CD4-positive, alpha-beta T cell treated with Interleukin-4 for 1 hour (primary cell): ENCODE measurements at places on chromosomes 11 and 22.
A peak's percentile ranks its signal among the peaks of the same experiment; 100 is the strongest.

DNA sequence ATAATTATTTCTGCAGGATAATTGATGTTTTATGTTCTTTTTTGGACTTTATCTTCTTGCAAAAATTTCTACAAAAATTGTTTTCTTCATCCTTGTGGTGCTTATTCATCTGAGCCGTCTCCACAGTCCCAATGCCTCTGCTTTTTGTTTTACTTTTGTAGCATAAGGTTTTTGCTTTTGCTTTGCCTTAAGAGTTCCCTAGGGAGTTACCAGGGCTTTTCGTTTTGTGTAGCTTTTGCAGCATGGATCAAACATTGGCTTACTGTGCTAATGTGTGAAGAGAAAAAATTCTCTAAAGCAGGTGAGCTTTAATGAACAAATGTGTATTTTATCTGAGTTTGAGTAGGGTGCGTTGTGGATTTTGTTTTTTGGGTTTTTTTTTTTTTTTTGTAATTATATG lies 11.8 kb downstream of the XBP1 start:
- DNase-seq, result no peak

DNA sequence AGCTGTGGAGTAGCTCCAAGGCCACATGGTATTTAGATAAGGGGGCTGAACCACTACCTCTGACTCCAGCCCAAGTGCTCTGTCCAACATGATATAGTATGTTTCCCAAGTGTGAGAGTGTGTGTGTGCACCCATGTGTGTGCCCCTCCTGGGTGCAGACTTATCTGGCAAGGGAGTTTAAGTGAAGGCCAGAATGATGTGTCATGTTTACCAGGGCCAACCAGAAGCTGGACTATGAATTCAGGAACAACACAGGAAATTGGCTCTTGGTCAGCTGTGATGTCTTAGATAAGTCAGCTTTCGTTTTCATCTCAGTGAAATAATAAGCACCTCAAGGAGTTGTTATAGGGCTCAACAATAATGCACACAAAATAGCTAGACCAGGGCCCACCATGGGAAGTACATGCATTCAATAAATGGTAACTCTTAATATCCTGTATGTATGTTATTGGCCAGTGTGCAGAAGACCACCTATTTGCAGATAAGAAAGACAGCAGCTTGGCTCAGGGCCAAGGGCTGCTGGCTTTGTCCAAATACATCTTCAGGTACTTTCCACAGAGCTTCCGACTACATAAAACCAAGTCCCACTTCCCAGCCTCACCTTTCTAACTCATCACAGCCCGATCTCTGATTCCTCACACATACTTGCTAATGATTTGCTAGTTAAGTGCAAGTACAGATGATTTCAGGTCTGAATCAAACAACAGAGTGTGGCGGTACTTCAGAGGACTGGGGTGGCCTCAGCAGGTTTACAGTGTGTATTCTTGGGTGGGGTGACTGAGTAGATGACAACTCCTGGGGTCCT lies 120.9 kb downstream of the ME3 start:
- no peak for DNase-seq

GRCh38 chr11:58617976-58618557 lies 4.4 kb upstream of the CNTF start:
- DNase-seq, result no peak

DNA sequence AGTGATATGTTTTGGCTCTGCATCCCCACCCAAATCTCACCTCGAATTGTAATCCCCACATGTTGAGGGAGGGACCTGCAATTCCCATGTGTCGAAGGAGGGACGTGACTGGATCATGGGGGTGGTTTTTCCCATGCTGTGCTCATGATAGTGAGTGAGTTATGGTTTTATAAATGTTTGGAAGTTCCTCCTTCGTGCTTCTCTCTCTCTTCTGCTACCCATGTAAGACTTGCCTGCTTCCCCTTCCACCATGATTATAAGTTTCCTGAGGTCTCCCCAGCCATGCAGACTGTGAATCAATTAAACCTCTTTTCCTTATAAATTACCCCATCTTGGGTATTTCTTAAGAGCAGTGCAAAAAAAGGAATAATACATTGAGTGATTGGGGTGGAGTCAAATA lies 7.3 kb upstream of the CEP295 start:
- DNase-seq, result no peak

GRCh38 chr11:60767388-60767811 lies 10.7 kb downstream of the MS4A15 start:
- no peak for DNase-seq

DNA sequence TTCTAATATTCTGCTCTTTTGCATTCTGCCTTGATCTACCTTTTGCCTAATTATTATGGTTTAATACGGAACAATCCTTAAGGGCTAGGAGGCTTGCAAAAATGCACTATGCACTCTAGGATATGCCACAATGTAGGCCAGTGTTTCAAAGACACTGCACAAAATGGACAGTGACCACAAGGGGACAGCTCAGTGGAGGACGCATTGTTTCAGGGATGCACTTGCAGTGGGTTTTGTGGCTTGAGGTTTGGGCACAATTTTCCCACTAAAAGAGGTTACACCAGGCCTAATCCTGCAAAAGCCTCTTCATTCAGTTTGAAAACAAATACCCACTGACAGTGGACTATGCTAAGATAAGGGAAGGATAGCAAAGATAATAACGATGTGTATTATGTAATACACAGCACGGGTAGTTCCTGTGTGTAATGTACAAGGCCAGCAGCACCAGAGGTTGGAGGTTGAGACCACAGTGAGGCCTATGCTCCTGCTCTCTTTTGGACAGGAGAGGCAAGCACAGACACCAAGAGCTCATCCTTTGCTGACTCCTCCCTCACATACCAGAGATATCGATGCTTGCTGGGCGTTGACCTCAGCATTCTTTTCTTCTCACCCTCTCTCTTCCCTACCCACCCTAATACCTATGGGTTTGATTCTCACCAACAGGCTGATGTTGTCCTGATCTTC lies 12.7 kb downstream of the MAP6 start:
- no peak for DNase-seq

GRCh38 chr11:26278354-26278753 lies 53.6 kb upstream of the ANO3 start:
- DNase-seq, result no peak

DNA sequence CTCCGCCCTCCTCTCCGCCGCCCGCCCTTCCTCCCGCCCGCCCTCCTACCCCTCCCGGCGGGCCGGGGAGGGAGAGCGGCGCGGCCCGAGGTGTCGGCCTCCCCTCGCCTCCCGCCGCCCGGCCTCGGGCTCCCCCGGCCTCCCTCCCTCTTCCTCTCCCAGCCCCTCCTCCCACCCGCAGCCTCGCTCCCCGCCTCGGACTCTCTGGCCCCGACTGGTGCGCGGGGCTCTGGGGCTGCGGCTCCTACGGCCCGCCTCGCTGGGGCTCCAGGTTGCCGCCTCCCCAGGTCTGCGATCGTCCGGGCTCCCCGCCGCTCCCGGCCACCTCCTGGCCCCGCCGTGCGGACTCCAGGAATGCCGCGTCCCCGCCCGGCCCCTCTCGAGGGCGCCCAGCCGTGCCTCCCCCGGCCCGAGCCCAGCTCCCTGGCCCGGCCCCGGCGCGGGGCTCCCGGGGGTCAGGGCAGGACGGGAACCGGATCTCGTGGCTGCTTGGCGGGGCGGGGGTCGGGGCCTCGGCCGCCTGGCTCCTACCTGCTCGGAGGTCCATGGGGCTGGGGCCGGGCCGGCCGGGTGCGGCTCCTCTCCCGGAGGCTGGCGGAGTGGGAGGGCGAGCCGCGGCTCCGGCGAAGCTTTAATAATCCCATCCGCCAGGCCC lies at the start of gene CLCF1:
TSS of gene CLCF1 (minus strand) at position 606 of the 655 bp plus-strand sequence. CDS start at position 547, 59 bp downstream.
- DNase-seq, result peak; percentile 42

- no peak for DNase-seq
Observed at GRCh38 chr22:45314054-45314721, 4.5 kb downstream of the FAM118A start.

DNA sequence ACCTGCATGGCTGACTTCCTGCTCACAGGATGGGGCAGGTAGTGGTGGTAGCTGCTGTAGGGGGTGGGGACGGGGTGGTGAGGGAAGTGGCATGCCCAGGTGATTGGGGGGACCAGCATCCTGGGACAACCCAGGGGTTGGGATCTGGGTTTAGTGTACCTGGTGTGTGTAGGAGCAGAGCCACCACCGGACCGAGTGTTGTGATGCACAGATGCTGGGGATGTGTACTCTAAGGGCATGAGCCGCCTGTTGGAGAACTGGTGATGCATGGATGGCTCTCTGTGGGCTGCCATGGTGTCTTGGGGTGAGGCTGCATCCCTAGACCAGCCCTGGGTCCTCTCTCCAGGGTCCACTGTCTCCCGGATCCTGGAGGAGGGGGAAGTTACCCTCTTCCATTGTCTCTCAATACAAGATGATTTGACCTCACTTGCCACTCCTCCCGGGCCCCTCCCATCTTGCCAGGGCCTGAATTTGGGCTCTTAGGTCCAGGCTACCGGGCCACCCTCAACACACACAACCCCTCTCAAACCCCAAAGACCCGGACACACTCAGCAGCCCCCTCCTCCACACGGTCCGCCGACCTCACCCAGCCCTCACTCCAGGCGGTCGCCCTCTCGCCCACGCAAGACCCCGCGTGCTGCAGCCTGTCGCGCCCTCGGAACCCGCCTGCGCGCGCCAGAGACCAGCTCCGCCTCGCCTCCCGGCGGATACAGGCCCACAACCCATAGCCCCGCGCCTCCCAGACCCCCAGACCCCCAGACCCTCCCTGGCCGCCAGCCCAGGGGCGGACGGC lies 619 bp downstream of the LRRC75B start:
- no peak for DNase-seq

DNA sequence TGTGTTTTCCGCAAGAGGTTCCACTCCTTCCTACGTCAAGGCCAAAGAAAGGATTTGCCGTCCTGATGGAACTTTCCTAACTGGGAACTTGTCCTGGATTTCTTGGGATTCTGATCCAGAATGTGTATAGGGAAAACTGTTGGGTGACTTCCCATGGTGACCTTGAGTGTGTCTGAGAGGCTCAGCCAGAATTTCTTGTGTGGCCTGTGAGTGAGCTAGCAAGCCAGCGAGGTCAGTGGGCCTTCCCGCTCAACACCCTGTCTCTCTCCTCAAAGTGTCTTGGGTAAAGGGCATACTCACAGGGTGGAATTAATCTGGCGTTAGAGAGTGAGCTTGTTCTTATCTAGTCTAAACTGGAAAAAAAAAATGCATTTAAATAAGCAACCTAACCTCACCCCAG lies 20.4 kb downstream of the ZNRF3 start:
- DNase-seq, result no peak

DNA sequence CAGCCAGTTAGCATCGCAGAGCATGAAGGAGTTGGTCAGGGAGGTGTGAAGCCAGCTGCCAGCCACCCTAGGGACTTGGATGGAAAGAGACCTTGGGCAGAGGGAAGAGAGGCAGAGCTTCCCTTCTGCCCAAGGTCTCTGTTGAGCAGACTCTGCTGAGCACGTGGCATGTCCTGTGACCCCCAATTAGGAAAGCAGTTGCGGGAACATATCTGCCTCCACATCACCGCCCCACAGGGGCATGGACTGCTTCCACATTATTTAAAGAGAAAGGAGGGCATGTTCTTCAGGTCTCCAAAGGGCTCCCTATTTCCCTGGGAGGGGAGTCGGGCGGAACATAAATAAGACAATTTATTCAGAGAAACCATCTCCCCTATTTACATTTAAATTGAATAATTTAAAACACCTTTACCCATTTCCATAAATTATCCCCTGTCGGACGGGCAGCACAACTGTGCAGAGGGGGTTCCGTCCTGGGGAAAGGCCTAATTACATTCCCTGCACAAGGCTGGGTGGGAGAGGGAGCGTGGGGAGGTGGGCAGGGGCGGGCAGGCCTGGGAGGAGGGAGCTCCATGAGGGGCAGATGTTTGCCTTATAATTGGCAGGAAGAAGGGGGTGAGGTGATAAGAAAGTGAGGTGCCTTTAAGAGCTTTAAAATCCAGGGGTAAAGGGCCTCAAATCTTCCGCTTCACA lies 88.8 kb upstream of the THY1 start:
- no peak for DNase-seq

- DNase-seq, result no peak
Observed at GRCh38 chr11:96990914-96991313, 601.1 kb downstream of the JRKL start.

GRCh38 chr11:14384338-14384737 lies 25.4 kb upstream of the RRAS2 start:
- DNase-seq, result no peak

DNA sequence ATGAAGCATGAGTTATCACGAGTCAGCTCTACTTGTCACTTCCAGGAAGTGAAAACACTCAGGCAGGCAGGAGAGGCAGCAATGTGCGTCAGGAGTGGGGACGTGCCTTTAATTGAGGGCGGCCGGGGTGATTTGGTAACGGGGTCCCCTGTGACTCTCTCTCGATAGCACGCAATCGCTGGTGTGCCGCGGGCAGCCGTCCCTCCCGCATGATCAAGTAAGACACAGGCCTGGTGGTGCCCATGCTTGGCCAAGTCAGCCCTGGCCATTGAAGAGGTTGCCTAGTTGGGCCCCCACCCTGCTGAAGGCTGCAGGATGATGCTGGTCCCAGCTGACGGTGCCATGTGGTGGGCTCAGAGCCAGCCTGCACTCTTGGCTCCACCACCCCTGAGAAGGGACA lies 29.7 kb downstream of the CACNG2 start:
- no peak for DNase-seq

- DNase-seq, result no peak
Observed at GRCh38 chr22:28425211-28425610, 254.4 kb downstream of the TTC28 start.
